Glutamatergic neuron (in vitro differentiated cells): ENCODE measurements at places on chromosomes 5 and 9. TPM values are rescaled to one million over a fixed set of nuclear protein-coding genes. Genes with fewer than 3 reads are reported as not detected.
A peak's percentile ranks its signal among the peaks of the same experiment; 100 is the strongest.

ACTBL2 gene
- total RNA-seq = not detected

- peak overlapping the region; percentile 95 for H3K4me3 ChIP-seq
- H3K27ac ChIP-seq = peak overlapping the region; percentile 99
- H3K36me3 ChIP-seq = no peaks in the 10 kb centered on the region
- peaks cover 26% of the 10 kb centered on the region for H3K4me1 ChIP-seq
- H3K27me3 ChIP-seq = peaks cover 19% of the 10 kb centered on the region
Observed at GRCh38 chr9:35114113-35114839, 1.4 kb downstream of the ATOSB start.

GRCh38 chr9:132245465-132245864 lies 83.6 kb downstream of the NTNG2 start:
- no peak overlapping the region for H3K4me3 ChIP-seq
- H3K4me1 ChIP-seq = peaks cover 15% of the 10 kb centered on the region
- H3K27ac ChIP-seq = peak overlapping the region; percentile 12
- DNase-seq = no peak

DNA sequence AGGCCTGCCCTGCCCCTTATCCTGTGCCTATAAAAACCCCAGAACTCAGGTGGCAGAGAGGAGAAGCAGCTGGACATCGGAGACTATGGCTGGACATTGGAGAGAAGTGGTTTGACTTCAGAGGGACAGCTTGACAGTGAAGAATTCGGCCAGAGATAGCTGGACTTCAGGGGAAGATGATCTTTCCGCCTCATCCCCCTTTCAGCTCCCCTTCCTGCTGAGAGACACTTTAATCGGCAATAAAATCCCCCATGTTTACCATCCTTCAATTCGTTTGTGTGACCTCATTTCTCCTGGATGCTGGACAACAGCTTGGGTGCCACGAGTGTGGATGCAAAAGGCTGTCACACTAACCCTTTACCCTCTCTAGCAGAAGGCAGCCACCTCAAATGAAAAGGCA lies 134.1 kb upstream of the TUT7 start:
- H3K4me1 ChIP-seq = no peaks in the 10 kb centered on the region
- no peaks in the 10 kb centered on the region for H3K27me3 ChIP-seq
- no peak overlapping the region for H3K4me3 ChIP-seq
- DNase-seq = no peak
